Fibroblast of skin of back (primary cell): ENCODE measurements at places on chromosomes 5 and 9.

GRCh38 chr5:43367909-43368669, 44.1 kb downstream of the CCL28 start:
- DNase-seq = peak; percentile 4

DNA sequence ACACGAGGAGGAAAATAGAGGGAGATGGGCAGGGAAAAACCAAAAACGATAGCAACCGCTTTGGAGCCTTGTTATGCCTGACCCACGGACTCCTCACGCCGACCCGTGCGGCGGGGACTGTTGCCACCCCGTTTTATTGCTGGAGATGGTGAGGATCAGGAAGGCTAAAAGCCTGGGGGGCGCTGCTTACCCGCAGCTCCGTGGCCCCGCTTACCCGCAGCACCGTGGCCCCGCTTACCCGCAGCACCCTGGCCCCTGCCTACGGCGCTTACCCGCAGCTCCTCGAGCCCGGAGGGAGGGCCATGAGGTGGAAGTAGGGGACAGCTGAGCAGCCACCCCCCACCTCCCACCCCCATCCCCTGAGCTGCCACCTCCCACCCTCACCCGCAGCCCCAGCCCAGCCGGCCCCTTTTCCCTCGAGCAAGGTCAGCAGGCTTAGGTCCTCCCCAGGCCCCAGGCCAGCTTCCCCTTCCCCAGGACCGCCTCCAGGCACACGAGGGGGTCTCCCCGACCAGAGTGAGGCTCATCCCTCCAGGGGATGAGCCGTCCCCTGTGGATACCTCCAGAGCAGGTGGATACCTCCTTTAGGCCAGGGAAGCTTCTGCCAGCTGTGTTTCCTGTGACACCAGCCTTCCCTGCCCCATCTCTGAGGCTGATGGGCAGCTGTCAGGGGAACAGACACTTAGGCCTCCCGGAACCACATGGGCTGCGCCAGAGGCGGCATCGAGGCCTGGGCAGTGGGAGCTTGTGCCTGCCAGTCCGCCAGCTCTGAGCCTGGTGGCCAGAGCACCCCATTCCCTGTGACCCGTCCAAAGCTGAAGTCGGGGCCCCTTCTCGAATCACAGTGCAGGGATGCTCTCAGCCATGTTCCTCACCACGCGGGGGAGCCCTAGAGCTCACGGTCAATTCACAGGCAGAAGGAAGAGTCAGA, 92.3 kb downstream of the LMX1B start:
- DNase-seq = peak; percentile 30

DNA sequence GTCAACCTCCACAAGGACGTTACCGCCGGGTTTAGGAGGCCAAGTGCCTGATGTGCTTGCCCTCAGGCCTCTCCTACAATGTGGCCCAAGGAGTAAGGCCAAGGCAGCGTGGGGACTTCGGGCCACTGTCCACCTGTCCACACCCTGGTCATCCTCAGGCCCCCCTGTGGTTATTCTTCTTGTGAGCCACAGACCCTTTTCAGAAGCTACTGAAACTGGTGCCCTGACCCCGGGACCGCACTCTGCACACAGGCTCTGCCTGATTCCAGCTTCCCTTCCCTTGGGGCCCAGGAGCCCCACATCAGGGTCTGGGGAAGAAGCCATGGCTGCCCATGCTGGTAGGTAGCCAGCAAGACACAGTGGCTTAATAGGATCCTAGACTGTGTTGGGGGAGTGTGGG, 128.8 kb downstream of the OLFM1 start:
- DNase-seq = no peak

- DNase-seq = peak; percentile 75
These were observed at the start of gene NCS1 for GRCh38 chr9:130172161-130172857. Gene NCS1, plus strand, starts transcription at chr9:130172404. Its CDS starts 260 bp downstream, at chr9:130172664.

GRCh38 chr5:4758550-4758949, 381.6 kb upstream of the ADAMTS16 start:
- no peak for DNase-seq

DNA sequence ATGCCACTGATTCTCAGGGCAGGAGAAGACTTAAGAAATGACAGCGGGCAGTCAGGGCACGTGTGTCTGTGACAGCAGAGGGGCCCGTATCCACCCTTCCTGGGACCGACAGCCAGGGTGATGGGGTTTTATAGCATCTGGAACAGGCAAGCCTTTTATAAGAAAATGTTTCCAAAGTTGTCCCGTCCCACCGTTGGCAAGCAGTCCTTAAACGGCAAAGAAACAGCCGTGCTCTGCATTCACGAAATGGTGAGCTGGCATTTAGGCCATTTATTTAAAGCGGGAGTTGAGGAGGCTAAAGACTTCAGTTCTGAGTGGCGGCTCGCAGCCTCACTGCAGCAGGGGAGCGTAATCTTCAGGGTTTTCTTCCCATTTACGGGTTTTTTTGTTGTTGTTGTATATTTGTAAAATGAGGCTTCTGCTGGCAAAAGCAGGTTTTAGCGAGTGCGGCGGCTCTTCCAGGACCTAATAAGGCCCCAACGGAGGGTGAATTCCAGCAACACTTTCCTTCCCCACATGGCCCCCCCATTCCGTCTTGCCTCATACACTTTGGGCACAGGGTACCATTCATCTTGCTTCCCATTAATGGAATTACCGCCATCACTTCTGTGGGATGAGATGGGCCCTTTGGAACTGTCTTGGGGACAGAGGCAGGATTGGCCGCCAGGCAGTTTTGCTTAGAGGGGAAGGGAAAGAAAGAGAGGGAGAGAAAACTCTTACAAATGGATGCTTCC, 15.8 kb downstream of the NEK6 start:
- no peak for DNase-seq

DNA sequence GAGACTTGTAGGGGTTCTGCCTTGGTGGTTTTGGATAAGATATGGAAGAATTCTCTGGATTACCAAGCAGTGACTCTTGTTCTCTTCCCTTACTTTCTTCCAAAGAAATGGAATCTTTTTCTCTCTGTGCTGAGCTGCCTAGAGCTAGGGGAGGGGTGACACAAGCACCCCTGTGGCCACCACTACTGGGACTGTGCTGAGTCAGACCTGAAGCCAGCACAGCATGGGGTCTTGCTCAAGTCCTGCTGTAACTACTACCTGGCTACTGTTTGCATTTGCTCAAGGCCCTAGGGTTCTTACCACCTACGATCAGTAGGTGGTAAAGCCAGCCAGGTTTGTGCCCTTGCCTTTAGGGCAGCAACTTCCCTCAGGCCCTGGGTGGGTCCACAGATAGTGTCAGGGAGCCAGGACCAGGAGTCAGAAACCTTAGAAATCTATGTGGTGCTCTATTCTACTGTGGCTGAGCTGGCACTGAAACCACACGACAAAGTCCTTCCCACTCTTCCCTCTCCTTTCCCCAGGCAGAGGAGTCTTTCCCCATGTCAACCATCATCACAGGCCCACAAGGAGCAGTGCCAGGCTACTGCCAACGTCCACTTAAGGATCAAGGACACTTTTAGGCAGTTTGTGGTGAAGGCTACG, 53.8 kb downstream of the SREK1 start:
- peak; percentile 30 for DNase-seq

DNA sequence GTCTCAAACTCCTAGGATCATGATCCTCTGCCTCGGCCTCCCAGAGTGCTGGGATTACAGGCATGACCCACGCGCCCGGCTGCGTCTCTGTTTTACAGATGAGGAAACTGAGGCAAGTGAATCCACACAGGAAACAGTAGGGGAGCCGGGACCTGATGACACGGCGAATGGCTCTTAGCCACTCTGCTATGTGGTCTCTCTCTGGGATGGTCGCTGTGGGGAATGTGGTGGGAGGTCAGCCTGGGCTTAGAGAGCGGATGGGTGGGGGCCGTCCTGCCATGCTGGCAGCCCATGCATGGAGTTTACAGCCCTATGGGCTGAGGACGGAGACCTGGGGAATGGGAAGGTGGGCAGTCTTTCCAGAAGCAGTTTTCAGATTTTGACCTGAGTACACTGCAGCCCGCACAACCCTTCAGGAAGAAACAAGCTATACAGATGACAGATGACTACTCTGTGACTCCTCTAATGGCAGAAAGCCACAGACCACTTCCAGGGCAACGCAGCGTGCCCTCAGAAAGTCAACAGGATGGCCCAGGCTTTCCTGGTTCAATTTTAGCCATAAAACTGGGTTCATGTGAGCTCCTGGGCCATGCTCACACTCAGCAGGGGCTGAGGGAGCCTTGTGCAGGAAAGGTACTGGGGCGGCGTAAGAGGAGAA, 136.1 kb upstream of the RAPGEF1 start:
- DNase-seq = peak; percentile 49

- no peak for DNase-seq
These were observed 100.3 kb downstream of the MUSK start for GRCh38 chr9:110768886-110769285.

DNA sequence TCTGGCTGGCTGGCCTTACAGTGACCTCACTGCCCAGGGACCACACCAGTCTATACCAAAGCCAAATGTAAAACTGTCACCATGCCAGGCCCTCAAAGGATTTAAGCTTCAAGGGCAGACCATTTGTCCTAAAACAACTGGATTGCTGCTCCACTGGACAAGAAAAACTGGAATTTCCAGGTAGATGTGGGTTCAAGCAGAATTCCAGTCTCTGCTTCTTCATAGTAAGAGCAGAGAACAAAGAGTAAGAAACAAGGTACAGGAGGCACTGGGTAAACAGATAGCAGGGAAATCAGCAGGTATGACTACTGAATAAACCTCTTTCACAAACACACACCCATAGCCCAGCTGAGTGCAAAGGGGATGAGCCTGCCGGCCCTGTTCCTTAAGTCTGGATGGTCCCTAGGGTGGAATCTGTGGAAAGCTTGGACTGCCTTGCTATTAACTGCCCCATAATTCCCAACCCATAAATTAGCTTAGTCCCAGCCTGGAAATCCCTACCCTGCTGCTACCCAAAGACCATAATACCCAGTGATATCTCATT, 5.5 kb downstream of the B4GALT1 start:
- DNase-seq = no peak
